Stimulated activated CD4-positive, alpha-beta T cell treated with anti-CD3 and anti-CD28 coated beads, Interleukin-15, amount 100 ng/mL, for 1 hour (primary cell): ENCODE measurements at places on chromosomes 6 and 20.

- DNase-seq, result no peak
Measured at GRCh38 chr6:9704989-9705388, 709.9 kb downstream of the TFAP2A start.

DNA sequence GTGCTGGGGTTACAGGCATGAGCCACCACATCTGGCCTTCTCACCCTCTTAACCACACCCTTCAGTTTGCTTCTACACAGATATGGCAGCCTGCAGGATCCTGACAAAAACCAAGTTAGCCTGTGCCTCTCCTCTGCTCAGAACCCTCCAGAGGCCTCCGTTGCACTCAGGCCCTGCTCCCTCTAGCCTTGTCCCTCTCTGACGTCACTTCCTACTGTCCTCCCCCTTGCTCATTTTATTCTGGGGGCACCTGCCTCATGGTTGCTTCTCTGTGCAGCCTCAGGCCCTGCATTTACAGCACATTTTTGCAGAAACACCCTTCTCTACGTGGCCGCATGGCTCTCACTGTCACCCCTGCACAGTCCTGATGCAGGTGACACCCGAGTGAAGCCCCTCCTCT lies 105.6 kb downstream of the CDC5L start:
- DNase-seq, result no peak

DNA sequence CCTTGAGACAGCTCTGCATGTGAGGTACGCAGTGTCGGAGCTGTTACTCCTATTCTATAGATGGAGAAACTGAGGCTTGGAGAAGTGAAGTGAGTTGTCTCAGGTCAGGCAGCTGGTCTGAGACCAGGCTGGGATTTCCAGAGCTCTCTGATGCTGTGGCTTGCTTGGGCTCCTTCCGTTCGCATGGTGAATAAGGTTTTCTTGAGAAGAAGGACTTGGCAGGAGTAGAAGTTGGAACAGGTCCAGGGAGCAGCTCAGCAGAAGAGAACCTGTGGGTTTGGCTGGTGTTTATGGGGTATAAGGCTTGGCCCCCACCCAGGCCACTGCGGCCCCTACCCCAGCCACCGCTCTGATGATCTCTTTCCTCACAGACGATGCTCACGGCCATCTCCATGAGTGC lies 7.4 kb downstream of the SLC12A5 start:
- DNase-seq, result no peak

DNA sequence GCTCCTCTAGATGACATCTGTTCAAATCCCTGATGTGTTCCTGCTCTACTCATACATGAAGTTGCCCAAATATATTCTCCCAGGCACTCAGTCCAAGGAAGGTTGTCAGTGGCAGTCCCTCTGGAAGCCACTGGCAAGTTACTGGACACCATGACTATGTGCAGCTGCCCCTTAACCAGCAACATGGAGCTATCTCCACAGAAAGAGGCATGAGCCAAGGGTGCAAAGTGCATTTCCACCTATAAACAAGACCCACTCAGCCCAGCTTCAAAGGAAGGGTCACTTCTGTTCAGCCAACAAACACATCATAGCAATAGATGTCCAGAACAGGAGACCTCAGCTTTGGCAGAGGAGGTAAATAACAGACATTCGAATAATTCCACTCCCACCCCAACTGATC lies 217.6 kb upstream of the PMEPA1 start:
- no peak for DNase-seq

GRCh38 chr6:81561071-81561564 lies 191.4 kb downstream of the TENT5A start:
- no peak for DNase-seq

DNA sequence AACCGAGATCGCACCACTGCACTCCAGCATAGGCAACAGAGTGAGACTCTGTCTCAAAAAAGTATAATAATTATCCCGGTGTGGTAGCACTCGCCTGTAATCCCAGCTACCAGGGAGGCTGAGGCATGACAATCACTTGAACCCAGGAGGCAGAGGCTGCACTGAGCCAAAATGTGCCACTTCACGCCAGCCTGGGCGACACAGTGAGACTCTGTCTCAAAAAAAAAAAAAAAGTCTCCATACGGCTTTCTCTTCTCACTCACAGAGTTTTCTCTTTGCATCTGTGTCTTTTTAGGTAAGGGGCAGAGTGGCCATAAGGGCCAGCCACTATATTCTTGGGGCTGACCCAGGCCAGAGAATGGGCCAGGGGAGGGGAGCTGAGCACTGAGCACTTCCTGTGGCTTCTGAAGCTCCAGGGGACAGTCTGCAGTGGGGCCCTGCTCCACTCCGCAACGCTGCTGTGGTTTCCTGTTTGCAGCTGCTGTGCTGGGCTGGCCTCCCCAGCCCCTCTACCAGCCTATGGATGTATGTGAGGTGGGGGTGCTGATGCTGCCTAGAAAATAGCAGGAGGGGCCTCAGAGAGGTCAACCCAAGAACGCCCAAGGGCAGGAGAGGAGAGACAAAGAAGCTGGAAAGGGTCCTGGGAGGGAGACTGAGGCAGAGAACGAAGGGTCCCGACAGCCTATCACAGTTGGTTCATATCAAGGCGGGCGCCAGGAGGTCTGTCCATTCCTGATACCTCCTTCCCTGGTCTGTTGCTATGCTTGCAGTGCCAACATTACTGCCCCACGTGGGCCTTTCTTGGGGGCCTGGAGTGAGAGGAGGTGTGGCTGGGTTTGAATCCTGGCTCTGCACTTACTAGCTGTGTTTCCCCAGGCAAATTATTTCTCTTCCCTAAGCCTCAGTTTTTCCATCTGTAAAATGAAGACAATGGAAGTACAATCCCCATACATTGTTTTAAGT lies 16.0 kb downstream of the SLA2 start:
- no peak for DNase-seq

DNA sequence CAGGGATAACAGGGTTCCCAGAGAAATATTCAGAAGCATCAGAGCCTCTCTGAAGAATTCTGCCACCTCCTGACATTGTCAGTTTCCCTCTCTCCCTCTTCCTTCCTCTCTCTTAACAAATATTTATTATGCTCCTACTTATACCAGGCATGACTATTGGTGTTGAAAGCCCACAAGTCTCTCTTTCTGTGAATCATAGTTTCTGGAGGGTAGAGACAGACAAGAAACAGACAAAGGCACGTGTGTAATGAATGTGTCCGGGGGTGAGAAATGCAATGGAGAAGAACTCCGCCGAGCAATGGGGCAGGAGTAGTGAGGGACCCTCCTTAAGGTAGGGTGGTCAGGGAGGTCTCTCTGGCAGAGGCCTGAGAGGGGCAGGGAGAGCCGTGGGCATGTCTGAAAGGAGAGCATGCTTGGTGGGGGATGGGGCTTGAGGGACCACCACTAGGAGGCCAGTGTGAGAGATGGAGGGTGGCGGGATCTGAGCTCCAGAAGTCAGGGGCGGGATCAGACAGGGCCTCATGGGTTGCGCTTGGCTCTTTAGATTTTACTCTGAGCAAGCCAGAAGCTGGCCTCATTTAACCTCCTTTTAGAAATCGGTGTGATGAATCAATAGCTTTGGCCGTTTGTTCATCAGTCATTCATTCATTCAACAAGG lies 57.3 kb downstream of the EYA2 start:
- DNase-seq, result no peak

GRCh38 chr6:169337886-169338445 lies 84.3 kb upstream of the THBS2 start:
- no peak for DNase-seq

- DNase-seq, result no peak
Measured at GRCh38 chr6:87122477-87122876, 27.6 kb upstream of the CGA start.

- DNase-seq, result no peak
Measured at GRCh38 chr6:28910901-28911690, 12.7 kb downstream of the TRIM27 start.

DNA sequence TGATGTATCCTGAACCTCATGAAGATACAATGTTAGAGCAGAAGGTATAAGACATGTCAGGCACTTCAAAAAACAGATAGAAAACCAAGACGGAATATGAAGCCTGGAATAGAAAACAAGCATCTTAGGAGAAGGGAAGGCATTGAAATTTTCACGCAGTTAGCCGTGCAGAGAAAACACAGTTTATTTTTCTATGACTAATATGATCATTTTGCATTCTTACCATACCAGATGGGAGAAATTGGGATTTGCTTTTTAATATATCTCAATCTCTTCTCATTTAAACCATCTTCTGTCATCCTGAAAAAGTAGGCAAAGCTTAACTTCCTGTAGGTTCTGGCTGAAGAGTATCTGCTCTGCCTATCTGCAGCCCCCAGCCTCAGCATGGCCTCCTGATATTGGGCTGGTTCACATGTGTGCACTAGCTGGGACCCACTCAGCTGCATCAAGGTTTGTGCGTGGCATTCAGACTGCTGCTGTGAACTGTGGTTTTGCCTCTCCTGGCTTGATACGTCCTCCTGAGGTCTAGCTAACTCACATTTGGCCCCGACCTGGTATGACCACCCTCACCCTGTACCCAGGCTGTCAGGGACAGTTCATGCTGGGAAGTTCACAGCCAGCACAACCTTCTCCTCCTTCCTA lies 392.5 kb upstream of the SASH1 start:
- DNase-seq, result no peak

DNA sequence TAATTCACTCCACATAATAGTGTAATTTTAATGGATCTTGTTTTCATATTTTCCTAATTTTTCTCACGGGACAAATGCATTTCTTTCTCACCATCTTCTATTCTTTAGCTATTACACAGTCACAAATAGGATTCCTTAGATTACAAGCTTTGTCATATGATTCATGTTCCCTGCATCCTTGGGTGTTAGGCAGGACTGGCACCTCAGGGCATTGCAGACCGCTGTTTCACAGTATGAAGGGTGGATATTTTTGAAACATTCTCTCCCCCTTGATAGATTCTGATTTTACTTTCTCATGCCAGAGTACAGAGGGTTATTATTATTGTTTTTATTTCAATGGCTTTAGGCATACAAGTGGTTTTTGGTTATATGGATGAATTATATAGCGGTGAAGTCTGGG lies 602.5 kb downstream of the PHF3 start:
- no peak for DNase-seq

- DNase-seq, result no peak
Measured at GRCh38 chr6:138800377-138801150, 4.7 kb downstream of the ECT2L start.

DNA sequence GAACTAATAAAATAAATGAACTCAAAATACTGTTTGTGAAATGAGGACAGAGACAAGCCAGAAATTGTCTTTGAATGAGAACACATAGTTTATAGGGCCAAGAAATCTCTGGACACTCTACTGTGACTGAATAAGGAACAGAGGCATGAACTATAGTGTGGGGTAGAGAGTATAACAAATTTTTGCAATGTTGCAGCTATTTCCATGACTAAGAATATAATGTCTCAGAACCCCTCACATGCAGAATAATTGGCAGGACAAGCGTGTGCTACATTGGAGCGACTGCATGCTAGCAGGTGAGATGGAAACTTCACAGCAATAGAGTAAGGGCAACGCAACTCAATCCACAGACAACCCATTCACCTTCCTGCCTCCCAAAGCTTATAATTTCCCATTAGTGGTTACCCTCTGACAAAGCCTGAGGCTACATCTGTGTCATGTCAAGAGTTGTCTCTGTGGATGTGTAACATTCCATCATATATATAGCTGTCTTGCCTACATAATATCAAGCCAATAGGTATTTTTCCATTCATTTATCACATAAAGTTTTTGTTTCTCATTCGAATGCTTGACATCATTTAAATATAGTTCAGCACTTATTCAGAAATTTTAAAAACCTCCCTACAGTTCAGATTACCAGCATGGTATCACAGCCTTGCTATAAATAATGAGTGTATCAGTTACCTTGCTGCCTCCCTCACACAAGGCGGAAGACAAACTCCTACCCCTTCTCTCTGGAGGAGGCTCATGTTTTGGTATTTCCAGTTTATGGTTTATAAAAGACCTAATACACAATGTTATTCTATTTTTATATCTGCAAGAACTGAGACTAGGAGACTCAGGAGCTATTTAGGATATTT lies 47.9 kb upstream of the ECHDC1 start:
- DNase-seq, result no peak

GRCh38 chr6:111890988-111891387 lies 17.7 kb upstream of the FYN start:
- DNase-seq, result no peak

DNA sequence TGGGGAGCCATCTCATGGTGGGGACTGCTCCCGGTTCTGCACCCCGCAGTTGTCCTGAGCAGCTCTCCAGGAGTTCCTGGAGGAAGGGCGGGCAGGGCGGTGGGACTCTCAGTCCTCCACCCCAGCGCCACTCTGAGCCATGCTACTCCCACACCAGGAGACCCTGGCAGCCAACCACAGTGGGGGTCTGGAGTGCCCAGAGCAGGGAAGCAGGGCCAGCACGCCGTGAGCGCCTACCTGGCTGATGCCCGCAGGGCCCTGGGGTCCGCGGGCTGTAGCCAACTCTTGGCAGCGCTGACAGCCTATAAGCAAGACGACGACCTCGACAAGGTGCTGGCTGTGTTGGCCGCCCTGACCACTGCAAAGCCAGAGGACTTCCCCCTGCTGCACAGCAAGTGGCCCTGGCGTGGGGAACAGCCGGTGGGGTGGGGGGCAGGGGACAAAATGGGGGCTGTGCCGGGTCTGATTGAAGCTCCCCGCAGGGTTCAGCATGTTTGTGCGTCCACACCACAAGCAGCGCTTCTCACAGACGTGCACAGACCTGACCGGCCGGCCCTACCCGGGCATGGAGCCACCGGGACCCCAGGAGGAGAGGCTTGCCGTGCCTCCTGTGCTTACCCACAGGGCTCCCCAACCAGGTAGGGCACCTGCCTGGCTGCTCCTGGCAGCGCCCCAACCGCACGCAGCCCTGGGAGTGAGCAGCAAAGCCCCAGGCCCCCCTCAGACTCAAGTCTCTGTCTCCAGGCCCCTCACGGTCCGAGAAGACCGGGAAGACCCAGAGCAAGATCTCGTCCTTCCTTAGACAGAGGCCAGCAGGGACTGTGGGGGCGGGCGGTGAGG lies 1.6 kb upstream of the TNFRSF6B start:
- no peak for DNase-seq

- DNase-seq, result no peak
Measured at GRCh38 chr20:4026093-4026601, 10.8 kb upstream of the RNF24 start.
